ENCODE measurements at places on chromosomes 6 and 20.

GRCh38 chr20:32908334-32909292 is 49.9 kb downstream of the EFCAB8 start:
- no peak for DNase-seq

GRCh38 chr6:45791211-45792168 is 224.2 kb downstream of the CLIC5 start:
- DNase-seq: no peak

GRCh38 chr20:48845721-48846306 is 18.0 kb upstream of the PREX1 start:
- DNase-seq: no peak

DNA sequence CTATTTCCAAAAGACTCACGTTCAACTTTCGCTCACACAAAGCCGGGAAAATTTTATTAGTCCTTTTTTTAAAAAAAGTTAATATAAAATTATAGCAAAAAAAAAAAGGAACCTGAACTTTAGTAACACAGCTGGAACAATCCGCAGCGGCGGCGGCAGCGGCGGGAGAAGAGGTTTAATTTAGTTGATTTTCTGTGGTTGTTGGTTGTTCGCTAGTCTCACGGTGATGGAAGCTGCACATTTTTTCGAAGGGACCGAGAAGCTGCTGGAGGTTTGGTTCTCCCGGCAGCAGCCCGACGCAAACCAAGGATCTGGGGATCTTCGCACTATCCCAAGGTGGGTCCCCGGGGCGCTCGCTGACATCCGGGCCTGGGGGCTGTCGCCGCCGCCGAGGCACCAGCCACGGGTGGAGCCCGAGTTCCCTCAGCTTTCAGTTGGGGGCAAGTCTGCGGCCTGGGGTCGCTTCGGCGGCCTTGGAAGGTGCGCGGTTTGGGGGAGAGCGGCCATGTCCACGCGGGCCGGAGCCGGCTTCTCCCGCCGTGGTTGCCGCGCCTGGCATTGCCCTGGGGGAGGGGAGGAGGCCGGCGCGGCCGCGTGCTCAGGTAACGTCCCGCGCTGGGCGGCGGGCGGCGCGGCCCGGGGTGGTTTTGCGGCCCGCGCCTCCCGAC is 429 bp downstream of the AMD1 start:
- DNase-seq: no peak

DNA sequence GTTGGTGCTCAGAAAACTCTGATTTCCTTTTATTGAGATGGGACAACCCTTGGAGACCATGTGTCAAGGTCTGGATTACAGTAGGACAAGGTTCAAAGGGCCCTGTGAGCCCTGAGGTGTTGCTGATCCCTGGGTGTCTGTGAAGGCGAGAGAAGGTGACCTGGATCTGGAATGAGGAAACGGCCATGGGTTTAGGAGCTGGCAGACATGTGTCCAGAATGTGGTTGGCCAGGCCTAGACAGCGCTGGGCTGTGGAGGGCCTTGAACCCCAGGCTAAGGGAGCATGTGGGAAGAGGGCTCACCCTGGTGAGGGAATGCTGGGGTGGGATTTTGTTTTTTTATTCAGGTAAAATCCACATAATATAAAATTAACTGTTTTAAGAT is 24.9 kb downstream of the PCMTD2 start:
- no peak for DNase-seq
